ENCODE measurements at places on chromosomes 7 and 10.
A peak's percentile ranks its signal among the peaks of the same experiment; 100 is the strongest.

DNA sequence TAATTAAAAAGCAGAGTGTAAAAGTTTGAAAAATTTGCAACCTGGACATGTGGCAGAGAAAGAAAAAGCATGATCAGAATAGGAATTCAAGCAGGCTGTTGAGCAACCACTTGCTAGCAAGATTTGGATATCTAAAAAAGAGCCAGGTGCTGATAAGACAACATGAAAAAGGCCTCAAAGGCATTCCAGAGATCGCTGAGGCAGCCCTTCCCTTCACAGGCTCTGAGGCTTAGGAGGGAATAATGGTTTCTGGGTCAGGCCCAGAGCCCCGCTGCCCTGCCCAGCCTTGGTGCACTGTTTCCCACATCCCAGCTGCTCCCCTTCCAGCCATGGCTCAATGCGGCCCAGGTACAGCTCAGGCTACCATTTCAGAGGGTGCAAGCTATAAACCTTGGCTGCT lies 64.1 kb upstream of the EEPD1 start:
- DNase-seq, result no peak

- no peak for DNase-seq
Measured at GRCh38 chr7:137371616-137372015, 28.1 kb upstream of the PTN start.

DNA sequence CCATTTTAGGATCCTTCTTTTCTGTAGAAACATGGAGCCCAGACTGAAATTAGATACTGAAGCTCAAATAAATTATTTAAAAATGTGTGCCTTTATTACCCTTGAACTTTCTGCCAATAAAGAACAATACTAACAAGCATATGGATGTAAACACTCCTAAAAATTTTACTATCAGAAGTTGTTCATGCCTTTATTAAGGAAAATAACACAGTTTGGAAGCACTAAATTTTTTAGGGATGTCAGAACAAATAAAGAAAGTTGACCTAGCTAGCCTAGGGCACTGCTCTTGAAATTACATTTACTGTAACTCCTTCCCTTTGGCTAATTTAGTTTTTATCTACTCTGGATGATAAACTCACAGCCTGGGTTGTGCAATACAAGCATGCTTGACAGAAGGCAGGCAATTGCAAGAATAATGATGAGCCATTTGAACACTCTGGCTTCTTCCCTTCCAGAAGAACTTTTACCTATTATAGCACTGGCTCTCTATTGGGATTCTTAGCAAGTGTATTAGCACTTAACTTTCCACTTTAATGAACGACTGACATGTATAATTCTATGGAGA lies 351.7 kb upstream of the C7orf33 start:
- no peak for DNase-seq

GRCh38 chr7:31190906-31191305 lies 138.8 kb downstream of the ADCYAP1R1 start:
- DNase-seq, result no peak

DNA sequence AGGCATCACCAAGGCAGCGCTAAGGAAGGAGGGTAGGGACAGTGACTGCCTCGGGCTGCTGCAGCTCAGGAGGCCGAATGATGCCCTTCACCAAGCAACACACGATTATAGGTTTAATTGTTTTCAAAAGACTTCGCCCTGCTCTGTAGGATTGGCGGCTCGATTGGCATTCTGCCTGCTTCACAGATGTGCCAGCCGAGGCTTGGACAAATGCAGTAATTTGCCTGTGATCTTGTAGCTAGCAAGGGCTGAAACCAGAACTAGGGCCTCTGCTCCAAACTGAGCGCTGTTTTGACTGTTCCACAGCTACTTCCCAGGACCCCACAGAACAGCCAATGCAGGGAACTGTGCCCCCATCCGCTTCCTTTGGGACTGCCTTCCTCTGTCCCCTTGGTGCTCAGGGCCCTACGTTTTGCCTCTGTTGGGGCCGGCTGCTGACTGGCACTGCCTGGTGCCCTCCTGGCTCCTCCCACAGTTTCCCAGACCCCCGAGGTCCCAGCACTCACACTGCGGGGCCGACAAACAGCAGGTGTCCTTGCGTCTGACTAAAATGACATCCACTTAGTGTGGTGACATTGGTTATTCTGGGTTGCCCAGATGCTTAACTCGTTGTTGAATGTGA lies 62.6 kb upstream of the EN2 start:
- DNase-seq, result no peak

DNA sequence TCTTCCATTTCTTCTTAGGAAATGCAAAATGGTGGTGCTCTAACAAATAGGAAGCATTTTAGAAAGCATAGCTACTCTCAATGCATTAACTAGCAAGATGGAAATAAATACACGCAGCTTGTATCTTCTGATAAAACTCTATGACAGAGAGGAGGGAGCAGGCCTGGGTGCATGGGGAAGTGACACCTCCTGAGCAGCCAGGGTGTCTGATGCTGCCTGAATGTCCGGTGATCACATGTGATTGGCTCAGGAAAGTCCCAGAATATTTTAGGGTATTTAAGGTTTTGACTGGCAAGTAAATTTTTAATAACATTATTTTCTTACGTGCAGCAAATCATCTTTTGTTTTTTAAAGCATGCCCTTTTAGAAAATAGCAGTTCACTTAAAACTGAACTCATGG lies 261.0 kb upstream of the KLF6 start:
- peak; percentile 12 for DNase-seq

DNA sequence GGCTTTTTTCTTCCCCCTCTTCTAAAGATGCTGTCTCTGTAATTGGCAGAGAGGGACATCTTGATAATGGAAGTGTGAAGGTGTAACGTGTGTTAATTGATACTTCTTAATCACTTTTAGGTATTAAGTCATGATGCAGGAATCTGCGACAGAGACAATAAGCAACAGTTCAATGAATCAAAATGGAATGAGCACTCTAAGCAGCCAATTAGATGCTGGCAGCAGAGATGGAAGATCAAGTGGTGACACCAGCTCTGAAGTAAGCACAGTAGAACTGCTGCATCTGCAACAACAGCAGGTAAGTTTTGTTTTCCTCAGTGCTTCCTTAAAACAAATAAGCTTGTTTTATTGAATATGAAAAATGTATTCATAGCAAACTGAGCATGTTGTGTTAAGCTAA lies 11.8 kb downstream of the FOXP2 start:
- no peak for DNase-seq

DNA sequence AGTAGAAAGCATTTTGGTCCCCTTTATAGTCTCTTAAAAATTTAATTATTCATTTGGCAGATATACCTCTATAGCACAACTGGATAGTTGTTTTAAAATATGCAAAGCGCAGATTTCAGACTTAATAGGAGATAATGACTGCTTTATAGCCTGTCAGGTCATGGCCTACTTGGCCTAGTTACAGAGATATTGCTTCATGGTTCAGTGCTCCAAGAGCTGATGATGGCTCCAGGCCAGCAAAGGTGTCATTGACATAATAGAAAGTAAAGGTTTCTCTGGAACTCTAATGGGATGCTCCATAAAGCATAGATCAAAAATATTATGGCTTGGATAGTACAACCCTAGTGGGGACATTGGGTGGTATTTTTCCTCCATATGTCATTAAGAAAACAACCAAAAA lies 285.7 kb downstream of the NXPH1 start:
- no peak for DNase-seq

- no peak for DNase-seq
Measured at GRCh38 chr7:41984888-41985287, 252.1 kb downstream of the GLI3 start.

DNA sequence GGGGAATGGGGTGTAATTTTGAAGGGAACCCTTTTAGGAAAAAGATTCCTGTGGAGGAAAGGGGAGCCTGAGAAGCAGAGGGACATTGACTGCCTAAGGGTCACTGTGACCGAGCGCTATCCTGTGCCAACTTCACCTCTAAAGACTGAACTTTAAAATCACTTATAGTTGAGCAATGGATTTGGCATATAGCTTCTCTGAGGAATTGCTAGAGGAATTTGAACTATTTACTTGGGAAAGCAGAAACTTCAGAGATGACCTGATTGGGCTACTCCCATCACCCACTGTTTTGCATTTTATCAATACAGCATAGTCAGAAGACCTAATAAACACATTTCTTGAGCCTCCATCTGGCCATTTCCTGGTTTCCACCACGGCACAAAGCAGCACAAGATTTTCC lies 23.7 kb upstream of the WNT16 start:
- no peak for DNase-seq

DNA sequence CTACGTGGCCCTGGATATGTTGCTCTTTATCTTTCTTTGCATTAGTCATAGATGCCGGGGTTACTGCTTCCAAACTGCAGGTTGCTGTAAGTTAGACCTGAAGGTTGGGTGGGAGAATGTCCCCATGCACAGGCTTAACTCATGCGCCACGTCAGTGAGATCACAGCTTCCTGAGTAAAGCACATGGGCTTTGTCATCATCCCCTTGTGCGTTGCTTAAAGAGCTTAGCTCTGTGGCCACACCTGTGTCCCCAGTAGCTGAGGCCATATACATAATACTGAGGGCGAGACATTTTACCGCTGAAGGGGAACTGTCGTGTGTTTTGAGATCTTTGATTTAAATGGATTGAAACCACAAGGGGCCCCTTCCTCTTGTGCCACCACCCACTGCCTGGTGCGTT lies 45.8 kb upstream of the BTBD16 start:
- DNase-seq, result no peak

All from globus pallidus (tissue), 1 donor.